ENCODE measurements at places on chromosomes 11 and 22. TPM values are rescaled to one million over a fixed set of nuclear protein-coding genes. Genes with fewer than 3 reads are reported as not detected.
A peak's percentile ranks its signal among the peaks of the same experiment; 100 is the strongest.

DNA sequence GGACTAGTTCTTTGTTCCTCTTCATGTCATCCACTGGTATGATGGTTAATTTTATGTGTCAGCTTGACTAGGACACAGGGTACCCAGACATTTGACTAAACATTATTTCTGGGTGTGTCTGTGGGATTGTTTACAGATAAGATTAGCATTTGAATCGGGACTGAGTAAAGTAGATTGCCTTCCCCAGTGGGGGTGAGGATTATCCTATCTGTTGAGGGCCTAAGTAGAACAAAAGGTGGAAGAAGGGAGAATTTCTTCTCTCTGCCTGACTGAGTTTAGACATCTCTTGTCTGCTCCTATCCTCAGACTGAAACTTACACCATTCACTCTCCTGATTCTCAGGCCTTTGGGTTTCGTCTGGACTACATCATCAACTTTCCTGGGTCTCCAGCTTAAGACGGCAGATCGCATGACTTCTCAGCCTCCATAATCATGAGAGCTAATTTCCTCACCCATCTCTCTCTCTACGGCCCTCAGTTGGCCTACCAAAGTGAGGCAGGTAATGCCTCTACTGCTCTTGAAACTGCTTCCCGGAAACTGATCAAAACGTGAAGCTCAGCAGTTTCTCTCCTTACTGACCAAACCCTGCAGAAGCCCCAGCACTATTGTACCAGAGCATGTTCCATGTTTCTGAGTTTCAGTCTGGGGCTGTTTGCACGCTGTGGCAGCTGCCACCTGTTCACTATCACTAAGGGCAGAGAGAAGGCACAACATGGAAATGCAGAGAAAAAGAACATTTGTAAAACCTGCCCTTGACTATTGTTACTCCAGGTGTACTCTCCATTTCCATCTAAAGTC lies 95.4 kb downstream of the NXPE2 start:
- H3K36me3 ChIP-seq: no peaks in the 10 kb centered on the region
- H3K27me3 ChIP-seq: no peaks in the 10 kb centered on the region
- H3K27ac ChIP-seq: no peak overlapping the region
- no peak overlapping the region for H3K4me3 ChIP-seq
- H3K4me1 ChIP-seq: no peaks in the 10 kb centered on the region

C11orf91 gene
- not detected for total RNA-seq

- no peaks in the 10 kb centered on the region for H3K4me1 ChIP-seq
- peak; percentile 49 for DNase-seq
- H3K36me3 ChIP-seq: no peaks in the 10 kb centered on the region
- no peaks in the 10 kb centered on the region for H3K27me3 ChIP-seq
- no peak overlapping the region for H3K4me3 ChIP-seq
Observed at GRCh38 chr22:29225422-29226090, 19.9 kb downstream of the EMID1 start.

DNA sequence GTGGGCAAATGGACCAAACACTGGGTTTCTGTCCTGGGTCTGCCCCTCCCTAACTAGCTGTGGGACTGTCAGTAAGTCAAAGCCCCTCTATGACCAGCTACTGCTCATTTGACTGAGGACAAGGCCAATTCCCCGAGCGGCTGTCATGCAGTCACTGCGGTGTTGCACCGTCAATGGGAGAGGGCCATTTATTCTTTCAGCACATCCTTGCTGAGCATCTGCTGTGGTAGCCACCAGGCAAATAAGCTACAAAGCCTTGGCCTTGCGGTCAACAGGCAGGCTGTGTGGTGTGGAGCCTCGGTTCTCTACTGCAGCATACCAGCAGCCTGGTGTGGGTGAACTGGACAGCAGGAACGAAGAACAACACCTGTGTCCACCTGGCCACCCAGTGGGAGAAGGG lies 25.8 kb upstream of the SERPIND1 start:
- H3K4me3 ChIP-seq: no peak overlapping the region
- H3K36me3 ChIP-seq: peaks cover 3% of the 10 kb centered on the region
- no peak overlapping the region for H3K27ac ChIP-seq
- no peaks in the 10 kb centered on the region for H3K27me3 ChIP-seq

DNA sequence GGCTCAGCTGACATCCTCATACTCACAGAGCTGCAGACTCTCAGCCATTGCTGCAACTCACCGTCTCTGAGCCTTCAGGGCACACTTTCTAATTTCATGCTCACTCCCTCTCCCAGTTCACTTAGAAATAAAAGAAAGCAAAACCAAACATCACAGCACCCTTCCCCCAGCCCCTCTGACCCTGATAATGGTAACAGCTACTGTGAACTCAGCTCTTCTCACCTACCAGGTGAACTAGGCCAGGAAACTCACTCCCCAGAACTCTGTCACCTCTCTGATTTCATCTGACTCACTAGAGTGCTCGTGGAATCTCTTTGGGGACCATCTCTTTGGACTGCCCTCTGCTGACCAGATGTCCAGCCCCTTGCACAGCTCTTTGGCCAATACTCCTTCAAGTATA lies 14.5 kb upstream of the PARVA start:
- no peak overlapping the region for H3K4me3 ChIP-seq
- no peak for DNase-seq
- no peaks in the 10 kb centered on the region for H3K36me3 ChIP-seq
